ENCODE measurements at places on chromosomes 11 and 22.

DNA sequence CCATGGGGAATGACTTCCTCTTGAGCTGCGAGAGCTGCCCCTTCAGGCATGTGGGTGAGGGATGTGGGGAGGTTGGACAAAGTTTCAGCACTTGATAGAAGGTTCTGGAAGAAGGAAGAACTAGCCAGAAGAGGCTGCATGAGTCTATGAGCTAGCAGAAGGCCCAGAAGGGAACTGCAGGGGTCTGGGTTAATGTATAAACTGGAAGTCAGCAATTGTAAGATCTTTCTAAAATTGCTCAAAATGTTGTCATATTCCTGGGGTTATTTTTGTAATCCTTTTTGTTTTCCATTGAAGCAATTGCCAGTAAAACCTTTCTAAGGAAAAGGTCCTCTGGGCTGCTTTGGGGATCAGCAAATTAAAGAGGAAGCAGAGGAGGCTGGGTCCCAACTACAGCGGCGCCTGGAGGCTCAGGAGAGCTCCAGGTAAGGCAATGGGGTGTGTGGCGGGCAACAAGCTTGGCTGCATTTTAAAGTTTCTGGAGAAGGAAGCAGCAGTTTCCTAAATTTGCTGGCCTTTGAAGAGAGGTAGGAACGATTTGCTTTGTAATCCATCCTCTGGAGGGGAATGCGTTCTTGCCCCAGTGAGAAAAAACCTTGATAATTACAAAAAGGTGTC is 29.2 kb downstream of the ADAMTS15 start:
- DNase-seq, result no peak

GRCh38 chr11:57321388-57322255 is 3.1 kb downstream of the TNKS1BP1 start:
- DNase-seq, result no peak

GRCh38 chr11:119453881-119454280 is 30.9 kb upstream of the THY1 start:
- no peak for DNase-seq

- no peak for DNase-seq
These were observed 76.7 kb downstream of the FAR1 start for GRCh38 chr11:13745165-13745564.

DNA sequence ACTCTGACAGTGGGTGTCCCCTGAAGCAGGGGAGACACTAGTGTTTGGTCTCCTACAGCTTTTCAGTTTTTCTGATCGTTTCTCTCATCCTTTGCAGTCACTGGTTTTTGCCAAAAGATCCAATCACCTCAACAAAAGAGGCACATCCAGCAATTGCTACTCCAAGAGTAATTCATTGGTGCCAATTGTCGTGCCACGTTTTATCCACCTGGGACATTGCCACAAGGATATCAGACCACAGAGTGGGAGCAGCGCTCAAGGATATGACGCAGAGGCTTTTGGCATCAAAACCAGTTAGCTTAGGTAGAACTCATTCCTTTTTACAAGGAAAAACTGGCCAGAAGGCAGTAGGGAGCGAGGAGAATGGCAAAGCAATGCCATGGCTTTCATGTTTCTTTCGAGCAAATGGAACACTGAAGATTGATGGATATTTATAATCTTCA is 40.9 kb upstream of the BLID start:
- DNase-seq, result peak; percentile 66

DNA sequence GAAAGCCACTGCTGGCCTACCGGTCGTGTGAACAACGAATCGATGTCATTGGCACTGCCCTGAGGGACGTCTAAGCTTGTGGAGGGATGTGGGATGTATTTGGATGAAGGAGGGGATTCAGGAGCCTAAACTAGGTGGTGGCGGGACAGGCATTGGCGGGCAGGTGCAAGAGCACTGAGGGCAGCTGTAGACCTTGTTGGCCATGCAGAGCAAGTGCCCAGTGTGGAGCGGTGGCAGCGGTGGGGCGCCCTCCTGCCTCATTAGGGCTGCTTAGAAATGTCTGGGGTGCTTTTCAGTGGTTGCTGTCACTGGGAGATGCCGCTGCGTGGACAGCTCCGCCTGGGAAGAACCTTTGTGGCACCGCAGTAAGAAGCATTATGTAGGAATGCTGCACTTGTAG is 220.2 kb downstream of the TBC1D22A start:
- no peak for DNase-seq

- no peak for DNase-seq
These were observed 249.1 kb upstream of the TBCEL start for GRCh38 chr11:120774591-120775386.

GRCh38 chr22:48223488-48224190 is 1461.2 kb downstream of the TBC1D22A start:
- no peak for DNase-seq

DNA sequence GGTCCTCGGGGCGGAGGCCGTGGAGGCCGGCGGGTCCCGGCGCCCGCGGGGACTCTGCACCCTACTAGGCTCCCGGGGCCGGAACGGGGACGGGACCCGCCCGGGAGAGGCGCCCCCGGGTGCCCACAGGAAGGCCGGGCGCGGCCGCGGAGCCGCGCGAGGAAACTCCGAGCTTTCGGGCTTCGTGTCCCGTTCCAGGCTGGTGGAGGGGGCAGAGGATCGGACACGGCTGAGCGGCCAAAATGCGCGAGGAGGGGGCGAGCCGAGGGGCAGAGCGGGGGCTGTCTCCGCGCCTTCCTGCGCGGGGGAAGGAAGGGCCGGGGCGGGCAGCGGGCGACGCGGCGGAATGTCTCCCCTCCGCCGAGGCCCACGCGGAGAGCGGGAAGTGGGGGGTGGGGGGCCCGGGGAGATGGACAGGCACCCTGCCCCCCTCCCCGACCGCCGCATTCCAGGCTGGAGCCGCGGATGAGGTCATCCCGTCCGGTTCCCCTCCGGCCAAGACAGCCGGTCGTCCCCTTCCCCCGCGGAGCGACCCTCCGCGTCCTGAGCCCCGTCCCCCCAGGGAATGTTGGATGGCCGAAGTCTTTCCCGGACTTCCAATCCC is 430 bp downstream of the CDC42EP1 start:
- no peak for DNase-seq

- DNase-seq, result no peak
These were observed 46.7 kb upstream of the RAB1B start for GRCh38 chr11:66221726-66222236.

GRCh38 chr11:60929764-60930163 is 5.5 kb downstream of the TMEM132A start:
- no peak for DNase-seq

DNA sequence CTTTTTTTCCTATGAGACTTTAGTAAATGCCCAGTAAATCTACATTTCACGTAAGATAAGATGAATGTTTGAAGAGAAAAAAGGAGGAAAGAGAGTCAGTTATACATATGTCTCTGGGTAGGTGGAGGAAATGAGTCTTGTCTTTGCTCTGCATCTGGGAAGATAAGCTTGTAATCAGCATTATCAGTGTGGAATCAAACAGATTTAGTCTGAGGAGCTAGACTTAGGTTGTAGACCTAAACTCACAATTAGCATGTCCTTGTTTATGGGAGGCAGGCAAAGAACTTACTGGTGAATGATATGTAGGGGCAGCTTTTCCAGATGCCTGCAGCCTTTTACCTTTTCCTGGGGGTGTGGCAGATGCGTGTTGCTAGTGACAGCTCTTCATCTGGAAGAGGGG is 962.3 kb downstream of the TBC1D22A start:
- no peak for DNase-seq

DNA sequence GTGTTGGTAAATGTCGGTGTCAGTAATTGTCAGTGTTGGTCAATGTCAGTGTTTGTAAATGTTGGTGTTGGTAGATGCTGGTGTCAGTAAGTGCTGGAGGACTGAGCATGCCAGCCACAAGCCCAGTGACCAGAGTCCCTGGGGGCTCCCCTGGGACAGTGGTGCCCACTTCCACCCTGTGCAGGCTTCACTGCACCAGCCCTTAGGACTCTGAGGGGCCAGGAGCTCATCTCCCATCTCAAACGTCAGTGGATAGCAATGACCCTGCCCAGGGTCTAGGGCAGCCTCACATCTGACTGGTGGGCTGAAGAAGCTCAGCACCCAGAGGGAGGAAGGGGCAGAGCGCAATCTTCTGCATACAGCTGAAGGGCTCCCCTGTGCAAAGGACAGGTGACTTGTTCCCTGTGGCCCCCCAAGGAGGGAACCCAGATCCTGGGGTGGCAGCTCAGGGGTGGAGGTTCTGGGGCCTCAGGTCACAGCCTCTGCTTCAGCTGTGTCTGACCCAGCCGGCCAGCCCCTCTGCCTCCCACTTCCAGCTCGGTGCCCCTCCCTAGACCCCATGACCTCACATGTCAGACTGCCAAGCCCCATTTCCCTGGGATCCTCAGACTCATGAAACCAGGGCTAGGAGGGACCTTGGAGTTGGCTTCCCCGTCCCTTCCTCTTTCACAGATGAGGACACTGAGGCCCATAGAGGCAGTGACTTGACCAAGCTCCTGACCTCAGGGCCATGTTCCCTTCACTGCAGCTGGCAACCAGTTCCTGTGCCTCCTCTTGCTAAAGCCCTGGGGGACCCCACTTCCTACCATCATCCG is 138.4 kb downstream of the CRYBB2 start:
- DNase-seq, result no peak

DNA sequence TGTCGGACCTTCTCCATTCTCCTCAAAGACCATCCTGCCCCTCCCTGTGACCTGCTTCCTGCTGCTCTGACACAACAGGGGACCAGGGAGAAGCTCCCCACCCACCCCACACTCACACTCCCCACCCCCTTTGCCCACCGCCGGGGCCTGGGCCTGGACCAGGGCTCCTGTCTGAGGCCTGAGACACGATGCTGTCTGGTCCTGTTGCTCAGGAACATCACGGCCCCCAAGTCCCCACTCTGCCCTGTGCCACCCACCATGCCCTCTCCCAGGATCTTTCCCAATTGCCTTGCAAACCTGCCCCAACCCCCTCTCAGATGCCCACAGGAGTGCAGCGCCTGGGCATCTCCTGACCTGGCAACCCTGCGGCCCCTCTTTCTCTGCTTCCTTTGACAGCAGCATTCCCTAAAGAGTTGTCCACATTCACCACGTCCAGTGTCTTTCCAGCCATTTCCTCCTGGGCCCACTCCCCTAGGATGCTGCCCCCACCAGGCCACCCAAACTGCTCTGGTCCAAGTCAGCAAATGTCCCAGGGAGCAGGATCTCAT is 10.8 kb downstream of the CSF2RB start:
- no peak for DNase-seq

- DNase-seq, result no peak
These were observed 28.9 kb upstream of the PARVB start for GRCh38 chr22:43995057-43995685.

DNA sequence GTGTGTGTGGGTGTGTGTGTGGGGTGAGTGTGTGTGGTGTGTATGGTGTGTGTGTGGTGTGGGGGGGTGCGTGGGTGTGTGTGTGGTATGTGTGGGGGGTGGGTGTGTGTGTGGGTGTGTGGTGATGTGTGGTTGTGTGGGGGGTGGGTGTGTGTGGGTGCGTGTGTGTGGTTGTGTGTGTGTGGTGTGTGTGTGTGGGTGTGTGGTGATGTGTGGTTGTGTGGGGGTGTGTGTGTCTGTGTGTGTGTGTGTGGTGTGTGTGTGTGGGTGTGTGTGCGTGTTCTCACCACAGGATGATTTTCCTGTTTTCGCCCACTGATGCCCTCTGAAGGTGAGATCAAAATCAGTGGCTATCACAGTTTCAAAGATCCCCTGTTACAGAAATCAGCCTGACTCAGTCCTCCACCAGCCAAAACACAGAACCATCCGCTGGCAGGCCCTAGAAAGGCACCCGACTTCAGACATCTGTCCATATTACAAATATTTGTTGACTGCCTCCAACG is 24.7 kb downstream of the CPT1A start:
- DNase-seq, result no peak

DNA sequence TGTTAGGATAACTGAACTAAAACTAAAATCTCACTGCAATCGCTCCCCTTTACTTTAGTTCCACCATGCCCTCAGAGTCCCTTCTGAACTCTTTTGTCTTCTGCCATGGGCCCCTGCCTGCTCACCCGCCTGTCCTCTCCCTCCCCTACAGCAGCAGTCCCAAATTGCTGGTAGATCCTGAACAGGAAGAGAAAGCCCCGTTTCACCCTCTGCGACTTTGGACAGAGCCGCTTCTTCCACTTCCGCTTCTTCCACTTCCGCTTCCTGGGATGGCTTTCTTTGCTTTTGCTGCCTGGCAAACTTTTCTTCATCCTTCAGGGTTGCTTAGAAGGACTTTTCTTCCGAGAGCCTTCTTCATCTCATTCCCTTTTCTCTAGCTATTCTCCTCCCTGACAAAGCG is 35.7 kb upstream of the TLCD5 start:
- no peak for DNase-seq

DNA sequence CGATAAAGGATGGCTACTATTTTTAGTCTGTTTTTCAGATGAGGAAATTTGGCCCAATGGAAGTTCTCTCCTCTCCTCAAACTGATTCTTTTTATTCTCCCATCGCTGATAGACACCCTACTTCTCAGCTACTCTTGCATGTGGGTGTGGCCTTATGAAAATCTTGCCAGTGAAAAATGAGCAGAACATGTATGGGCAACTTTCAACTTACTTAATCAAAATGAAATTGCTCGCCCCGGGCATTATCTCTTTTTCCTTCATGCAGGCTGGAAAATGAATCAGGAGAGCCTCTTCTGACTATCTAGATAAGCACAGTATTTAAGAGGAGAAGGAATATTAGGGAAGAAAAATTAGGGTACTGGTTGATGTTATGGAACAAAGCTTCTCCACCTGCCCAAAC is 2354.7 kb upstream of the RAG2 start:
- DNase-seq, result no peak

DNA sequence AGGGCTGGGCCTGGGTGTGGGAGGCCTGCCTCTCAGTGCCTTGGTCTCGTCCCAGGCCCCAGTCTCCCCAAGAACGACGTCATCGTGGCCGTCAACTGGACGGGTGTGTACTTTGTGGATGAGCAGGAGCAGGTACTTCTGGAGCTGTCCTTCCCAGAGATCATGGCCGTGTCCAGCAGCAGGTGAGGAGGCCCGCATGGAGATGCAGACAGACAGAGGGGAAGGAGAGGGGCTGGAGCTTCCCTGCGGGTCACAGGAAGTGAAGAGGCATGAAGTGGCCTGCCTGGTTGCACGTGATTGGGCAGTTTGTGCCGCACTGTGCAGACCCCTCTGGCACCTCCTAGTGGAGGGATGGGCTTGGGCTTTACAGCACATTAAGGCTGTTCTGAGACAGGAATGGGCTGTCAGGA is 70.4 kb downstream of the MYO7A start:
- DNase-seq, result no peak

DNA sequence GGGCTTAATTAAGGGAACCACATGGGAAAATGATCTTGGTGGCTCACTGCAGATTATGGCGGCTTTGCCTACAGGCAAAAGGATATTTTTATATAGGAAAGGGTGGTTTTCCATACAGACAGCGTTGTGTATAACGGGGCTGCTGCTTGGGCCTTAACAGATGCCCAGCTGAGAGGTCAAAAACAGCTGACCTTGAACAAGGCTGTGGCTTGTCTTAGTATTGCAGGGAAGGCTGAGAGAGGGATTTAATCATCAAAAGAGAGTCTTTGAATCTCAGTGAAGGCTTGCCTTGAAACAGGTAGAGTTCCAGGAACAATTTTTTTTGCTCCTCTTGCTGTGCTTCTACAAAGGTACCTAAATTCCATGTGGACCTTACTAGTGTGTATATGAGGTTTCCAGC is 301.6 kb upstream of the C11orf87 start:
- no peak for DNase-seq

- DNase-seq, result no peak
These were observed 79.0 kb downstream of the CACNA1I start for GRCh38 chr22:39649500-39650089.
